ENCODE measurements at places on chromosomes 2 and 18.

DNA sequence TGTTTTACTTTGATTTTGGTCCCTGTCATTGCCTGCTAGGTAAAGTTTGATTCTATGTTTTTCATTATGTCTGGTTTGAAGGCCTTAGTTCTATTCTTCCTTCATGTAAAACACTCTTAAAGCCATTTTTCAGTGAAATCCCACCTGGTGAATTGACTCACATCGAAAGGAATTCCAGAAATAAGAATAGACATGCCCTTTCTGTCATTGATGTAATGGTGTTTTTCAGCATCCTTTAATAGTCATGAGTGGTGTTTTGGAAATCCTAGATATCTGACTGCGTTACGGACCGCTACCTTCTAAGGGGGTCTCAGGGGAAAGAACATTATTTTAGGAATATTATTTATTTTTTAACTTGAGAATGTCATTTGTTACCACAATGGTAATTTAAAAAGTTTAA, 104.5 kb upstream of the ZEB2 start:
- no peak for DNase-seq

GRCh38 chr2:180523621-180524340, 456.6 kb upstream of the UBE2E3 start:
- no peak for DNase-seq

- DNase-seq = peak; percentile 10
Measured at GRCh38 chr18:48371854-48372602, 37.2 kb downstream of the ZBTB7C start.

DNA sequence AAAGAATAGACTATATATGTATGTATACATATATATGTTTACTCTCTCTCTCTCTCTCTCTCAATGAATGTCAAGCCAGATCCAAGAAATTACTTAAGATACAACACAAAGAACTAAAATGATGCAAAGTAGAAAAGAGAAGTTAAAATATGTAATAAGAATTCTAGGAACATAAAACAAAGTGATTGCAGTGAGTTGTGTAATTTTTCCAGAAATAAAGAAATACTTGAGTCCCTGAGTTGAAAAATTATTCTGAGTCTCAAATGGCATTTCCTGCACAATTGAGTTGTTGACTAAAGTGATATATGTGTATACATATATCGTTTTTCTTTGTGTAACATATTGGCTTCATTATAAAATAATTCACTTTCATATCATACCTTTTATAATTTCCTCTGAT, 262.4 kb downstream of the INSIG2 start:
- no peak for DNase-seq

- no peak for DNase-seq
Measured at GRCh38 chr2:118723394-118723793, 124.1 kb downstream of the EN1 start.

- DNase-seq = peak; percentile 85
Measured at GRCh38 chr18:9614401-9615279, at the start of gene PPP4R1. Gene PPP4R1 (minus strand): TSS chr18:9614559. CDS start chr18:9614484, 75 bp downstream.

GRCh38 chr2:37786191-37786698, 114.8 kb upstream of the CDC42EP3 start:
- DNase-seq = no peak

DNA sequence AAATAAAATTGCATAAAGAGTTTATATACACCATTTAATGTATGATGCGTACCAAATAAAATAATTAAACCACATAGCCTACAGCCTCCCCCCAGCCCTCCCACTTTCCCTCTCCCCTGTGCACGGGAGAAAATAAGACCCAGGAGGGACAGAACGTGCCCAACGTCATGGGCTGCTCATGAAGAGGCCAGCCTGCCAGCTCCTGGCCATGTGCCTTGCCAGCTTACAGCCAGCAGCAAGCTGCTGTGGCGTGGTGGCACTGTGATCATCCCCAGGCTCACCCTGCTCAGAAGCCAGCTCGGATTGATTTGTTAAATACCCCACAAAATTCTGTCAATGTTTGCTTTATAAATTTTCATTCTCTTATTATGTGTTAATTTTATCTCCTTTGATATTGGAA, 7.6 kb downstream of the GPR148 start:
- DNase-seq = no peak

- no peak for DNase-seq
Measured at GRCh38 chr2:40513201-40513600, 61.3 kb upstream of the SLC8A1 start.

DNA sequence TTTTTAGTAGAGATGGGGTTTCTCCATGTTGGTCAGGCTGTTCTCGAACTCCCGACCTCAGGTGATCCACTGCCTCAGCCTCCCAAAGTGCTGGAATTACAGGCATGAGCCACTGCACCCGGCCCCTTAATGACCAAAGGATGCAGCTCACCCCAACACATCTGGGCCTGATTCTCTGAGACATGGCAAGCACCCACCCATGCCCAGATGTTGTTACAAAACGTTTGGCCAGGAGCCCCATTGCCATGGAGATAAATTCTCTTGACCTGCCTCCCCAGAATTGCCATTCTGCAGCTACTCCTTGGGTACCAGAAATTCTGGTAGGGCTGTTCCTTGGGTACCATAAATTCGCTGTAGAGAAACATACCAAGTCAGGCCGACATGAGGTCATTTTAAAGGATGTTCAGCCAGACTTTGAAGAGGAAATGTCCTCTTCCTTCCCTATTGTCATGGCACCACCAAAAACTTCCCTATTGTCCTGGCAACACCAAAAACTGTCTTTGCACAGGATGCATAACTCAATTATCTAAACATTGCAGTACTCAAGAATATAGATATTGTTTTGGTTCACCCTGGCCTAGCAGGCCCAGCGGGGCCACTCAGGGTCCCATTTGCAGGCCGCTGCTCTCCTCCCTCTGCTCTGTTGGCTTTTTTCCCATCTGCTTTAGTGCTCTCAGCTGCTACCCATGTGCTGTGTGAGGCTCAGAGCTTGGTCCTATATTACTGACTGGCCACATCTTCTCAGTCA, 160.9 kb upstream of the TTC39C start:
- no peak for DNase-seq

DNA sequence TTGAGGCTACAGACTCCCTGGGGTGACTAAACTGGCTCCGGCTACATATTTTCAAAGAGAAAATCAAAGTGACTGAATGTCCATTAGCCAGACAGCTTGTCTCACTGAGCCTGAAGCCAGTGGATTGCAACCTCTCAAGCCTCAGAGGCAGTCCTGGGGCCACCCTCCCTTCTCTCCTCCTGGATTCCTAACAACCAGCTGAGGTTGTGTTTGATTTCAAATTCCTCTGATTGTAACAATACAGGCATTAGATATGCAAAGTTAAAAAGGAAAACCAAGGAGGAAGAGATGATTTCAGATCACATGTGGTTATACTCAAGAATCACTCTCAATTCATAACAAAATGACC, 101.0 kb upstream of the LMAN1 start:
- DNase-seq = no peak

GRCh38 chr2:226159875-226160479, 639.6 kb downstream of the IRS1 start:
- no peak for DNase-seq

DNA sequence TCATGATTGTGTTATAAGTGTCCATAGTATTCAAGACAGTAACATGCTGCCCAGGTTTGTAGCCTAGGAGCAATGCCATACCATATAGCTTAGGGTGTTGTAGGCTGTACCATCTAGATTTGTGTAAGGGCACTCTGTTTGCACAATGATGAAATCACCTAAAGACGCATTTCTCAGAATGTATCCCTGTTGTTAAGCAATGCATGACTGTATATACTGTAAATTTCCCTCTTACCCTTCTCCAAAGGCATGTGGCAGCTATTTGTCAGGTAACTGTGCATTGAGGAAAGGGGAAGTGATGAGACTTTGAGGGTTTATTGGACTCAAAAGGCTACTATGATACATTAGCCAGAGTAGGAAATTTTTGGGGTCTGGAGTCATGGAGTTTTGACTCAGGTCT, 180.8 kb downstream of the VAPA start:
- DNase-seq = no peak

GRCh38 chr18:42100911-42101310, 145.9 kb downstream of the PIK3C3 start:
- no peak for DNase-seq

GRCh38 chr18:48263192-48263853, 145.9 kb downstream of the ZBTB7C start:
- no peak for DNase-seq

DNA sequence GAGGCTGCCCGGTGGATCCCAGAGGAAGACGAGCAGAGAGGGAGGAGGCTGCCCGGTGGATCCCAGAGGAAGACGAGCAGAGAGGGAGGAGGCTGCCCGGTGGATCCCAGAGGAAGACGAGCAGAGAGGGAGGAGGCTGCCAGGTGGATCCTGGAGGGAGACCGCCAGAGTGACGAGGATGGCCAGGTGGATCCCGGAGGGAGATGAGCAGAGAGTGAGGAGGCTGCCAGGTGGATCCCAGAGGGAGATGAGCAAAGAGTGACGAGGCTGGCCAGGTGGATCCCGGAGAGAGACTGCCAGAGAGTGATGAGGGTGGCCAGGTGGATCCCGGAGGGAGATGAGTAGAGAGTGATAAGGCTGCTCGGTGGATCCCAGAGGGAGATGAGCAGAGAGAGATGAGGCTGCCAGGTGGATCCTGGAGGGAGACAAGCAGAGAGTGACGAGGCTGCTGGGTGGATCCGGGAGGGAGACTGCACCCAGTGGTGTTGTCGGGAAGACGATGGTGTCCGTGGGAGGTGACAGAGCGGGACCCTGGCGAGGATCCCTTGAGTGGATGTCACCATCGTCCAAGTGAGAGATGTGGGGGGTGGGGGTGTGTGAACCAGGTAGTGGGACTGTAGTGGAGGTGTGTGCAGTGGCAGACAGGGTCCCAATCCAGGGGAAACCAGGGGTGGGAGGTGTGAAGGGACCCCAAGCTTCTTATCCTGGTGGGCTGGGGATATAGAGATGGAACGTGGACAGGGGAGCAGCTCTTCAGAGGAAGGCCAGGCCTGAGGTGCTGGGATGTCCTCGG, 22.3 kb downstream of the DCDC2C start:
- DNase-seq = no peak

- no peak for DNase-seq
Measured at GRCh38 chr2:6986301-6986911, 69.2 kb downstream of the RNF144A start.

GRCh38 chr2:120857931-120858330, 122.3 kb downstream of the GLI2 start:
- no peak for DNase-seq

- no peak for DNase-seq
Measured at GRCh38 chr2:172340394-172340793, 87.0 kb upstream of the ITGA6 start.

- DNase-seq = no peak
Measured at GRCh38 chr2:10284108-10284870, 18.4 kb upstream of the HPCAL1 start.

DNA sequence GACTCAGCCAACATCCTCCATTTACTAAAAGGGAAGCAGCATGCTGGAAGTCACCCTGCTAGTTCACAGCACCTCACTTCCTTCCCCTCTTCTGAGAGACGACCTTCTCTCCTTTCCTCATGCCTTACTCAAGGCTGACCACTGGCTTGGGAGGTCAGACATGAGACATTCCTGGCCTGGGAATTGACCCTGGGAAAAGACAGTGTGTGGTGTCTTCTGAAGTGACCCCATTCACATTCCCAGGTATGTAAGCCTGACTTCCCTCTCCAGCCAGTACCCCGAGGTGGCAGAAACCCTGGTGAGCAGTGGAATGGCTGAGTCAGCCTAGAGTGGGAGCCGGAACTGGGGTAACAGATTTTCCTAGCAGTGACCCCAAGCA, 92.4 kb downstream of the PLB1 start:
- DNase-seq = no peak

DNA sequence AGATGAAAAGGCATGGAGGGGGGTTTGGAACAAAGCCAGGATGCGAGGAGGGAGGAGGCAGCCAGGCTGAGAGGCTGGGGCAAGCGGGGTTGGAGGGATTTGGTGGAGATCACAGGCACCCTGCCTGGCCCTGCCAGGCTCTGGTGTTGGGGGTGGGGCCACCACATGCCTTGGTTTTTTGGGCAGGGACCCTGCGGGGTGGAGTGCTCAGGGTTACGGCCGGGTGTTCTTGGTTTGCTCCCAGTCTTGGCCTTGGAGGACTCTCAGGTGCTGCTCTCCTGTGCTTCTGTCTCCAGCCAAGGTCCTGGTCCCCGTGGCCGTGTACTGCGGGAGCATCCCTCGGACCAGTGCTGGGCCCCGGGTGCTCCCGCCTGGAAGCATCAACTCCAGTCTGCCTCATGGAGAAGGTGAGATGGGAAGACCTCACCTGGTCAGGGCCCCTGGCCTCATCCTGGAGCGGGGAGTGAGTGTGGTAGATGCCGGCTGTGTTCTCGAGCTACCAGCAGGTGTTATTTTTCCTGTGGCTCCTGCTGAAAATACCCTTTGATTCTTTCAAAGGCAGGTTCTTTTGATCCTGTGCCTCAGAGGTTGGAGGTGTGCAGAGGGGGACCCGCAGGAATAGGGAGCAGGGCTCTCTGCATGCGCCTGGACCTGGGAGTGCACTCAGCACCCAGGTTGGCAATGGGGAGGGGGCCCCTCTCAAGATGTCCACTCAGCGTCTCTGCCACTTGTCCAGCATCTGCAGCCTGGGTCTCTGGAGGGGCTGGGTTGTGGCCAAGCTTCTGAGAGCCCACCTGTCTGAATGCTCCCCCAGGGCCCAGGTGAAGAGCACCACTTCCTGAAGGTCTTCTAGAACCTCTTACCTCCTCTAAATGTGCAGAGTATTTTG, 17.0 kb downstream of the TOGARAM2 start:
- DNase-seq = no peak

DNA sequence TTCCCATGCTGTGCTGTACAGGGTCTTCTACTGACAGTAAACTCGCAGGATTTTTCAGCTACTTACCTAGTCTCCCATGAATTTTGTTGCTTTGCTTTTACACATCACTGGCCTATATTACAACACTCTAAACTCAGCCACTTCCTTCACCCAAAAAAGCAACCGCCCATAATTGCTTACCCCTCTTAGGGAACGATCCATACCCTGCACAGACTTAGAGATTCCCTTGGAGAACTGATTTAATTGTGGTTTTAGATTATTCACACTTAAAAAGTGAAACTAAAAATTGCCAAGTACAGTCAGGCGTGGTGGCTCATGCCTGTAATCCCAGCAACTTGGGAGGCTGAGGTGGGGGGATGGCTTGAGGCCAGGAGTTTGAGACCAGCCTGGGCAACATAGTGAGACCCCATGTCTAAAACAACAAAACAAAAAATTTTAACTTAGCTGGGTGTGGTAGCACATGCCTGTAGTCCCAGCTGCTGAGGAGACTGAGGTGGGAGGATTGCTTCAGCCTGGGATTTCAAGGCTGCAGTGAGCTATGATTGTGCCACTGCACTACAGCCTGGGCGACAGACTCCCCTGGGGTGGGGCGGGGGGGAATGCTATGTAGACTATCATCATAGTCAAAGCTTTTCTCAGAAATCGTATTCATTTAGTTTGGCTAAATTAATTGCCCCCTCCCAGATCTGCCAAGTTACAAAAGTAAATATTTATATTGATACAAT, 19.3 kb downstream of the MRPL30 start:
- no peak for DNase-seq

Data from K562 (cell line).